Activated T-cell treated with anti-CD3 and anti-CD28 coated beads, Interleukin-2, amount 50 U/mL, for 4 hours (primary cell): ENCODE measurements at places on chromosomes 4 and X.

DNA sequence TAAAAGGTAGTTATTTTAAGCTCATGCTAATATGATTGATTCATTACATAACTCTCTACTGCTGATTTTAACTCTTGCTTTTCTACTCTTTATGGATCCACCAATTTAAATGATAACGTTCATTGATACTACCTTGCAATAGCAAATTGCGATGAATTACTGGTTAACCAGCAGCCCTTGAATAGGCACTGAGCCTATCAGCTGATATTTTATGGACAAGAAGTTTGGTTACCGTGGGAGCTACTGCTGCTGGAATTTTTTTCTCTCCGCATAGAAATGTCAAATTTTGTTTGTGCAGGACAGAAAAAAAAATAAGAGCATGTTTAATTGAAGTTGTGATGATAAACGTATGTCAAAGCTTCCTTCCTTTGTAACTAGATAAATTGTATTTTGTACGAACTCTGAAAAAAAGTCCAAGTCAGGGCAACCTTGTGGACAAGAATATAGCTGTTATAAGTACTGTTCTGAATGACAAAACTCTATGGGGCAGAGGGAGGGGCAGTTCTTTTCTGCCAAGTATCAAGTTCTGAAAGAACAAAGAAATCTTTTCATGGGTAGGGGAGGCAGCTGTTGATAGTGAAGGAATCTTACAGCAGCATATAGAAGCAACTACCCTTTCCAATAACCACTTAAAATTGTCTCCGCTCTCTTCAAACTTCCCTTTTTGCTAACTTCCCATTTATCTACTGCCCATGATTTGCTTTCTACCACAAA, 434.9 kb upstream of the PABPC4L start:
- DNase-seq, result no peak

DNA sequence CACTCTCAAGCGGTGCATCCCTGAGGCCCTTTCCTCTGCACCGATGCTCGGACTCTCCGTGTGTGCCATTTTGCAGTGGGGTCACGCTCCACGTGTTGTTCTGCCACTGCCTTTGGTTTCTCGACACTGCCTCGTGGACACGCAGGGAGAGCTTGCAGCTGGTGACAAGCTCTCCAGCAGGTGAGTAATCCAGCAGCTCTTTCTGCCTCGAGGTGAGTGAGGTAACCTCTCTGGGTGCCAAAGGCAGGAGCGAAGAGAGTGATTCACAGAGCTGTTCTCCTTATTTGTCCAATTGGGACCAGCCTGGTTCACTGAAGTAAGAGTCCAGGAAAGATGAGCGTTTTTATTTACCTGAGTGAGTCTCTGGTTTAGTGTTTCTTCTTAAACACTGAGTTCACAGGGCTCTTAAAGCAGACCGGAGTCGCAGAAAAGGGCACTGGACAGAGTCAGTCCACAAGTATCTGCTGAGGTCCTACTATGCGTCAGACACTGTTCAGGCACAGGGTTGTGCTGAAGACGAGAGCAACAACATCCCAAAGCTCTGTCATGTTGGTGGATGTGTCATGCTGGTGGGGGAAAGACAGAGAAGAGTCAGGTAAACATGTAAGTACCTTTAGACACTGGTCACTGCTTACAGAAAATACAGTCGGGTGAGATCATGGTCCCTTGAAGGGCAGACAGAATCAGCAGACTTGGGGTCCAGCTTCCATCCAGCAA, 61.8 kb downstream of the FHDC1 start:
- no peak for DNase-seq

GRCh38 chr4:74473155-74473811, 28.3 kb downstream of the AREG start:
- DNase-seq, result no peak

DNA sequence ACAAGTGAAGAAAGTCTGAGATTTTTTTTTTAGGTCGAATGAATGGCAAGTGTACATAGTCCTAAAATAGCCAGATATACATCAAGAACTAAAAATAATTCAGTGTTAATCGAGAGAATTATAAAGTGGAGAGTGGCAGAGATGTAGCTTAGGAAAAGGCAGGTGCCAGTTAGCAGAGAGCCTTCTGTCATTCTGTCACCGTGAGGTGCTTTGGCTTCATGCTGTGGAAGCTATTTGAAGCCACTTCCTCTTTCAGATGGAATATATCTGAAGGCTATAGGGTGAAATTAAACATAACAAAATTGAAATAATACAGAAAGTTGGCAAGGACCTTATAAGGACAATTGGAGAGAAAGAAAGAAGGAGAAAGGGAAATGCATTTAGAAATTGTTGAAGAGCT, 756.3 kb downstream of the CCSER1 start:
- no peak for DNase-seq

GRCh38 chr4:74456056-74456744, 11.3 kb downstream of the AREG start:
- DNase-seq, result no peak

DNA sequence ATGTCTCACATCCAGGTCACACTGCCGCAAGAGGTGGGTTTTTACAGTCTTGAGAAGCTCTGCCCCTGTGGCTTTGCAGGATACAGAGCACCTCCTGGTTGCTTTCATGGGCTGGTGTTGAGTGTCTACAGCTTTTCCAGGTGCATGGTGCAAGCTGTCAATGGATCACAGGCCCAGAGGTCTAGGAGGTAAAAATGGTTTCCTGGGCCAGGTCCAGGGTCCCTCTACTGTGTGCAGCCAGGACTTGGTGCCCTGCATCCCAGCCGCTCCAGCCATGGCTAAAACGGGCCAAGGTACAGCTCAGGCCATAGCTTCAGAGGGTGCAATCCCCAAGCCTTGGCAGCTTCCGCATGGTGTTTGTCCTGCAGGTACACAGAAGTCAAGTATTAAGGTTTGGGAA, 434.1 kb upstream of the GALNT7 start:
- DNase-seq, result no peak

DNA sequence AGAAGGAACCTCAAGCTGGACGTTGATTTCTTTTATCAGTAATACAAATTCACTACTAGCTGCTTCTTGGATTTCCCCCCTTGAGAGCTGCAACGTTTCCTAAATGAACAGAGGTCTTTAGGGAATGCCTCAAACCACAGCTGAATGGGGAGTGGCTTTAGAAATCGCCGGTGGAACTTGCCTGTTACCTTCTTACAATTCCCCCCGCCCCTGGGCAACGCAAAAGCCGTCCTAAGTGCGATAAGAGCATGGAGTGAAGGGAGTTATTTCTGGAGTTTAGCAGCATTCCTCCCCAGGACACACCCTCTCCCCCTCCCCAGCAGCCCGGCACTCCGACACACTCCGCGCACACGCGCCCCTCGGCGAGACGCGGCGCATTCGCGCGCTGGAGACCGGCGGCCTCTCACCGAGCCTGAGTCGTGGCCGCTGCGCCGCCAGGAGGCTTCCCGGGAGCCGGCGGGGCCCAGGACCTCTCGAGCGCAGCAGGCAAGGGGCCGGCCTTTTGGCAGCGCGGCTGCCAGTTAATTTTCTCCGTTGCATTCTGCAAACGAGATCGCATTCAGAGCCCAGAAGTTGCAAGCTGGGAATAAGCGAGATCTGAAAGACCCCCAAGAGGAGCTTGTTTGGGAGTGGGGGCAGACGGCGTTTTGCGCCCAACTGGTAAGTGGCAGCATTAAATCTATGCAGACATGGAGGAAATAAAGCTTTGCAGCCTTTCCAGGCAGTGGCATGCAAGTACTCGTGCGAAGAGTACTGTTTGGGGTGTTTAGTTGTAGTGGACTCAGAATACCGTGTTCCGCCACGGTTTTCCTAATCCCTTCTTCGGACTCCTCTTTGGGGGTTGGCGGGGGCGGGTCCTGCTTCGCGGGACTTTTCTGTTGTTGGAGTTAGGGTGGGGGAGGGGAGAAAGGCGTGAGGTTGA, 134.7 kb downstream of the PALLD start:
- no peak for DNase-seq

DNA sequence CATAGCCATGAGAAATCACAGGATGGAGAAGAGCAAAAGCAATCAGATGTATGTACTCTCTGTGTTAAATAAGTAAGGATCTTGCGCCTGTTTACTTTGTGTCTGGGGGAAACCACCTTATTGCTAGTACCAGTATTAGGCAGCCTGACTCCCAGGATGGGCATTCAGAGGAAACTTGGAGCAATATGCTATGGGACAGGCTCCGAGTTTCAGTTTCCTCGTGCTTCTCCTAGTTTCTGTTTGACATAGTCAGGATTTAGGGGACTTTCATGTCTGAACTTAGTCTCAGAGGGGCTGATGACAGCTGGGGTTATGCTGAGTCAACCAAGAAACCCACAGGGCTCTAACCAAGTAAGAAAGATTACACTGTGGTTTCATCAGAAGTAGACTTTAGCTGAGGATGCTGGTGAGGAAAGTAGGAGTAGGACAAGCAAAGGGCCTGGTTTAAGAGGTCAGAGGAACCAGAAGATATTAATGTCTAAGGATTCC, 13.5 kb downstream of the NSUN7 start:
- no peak for DNase-seq

DNA sequence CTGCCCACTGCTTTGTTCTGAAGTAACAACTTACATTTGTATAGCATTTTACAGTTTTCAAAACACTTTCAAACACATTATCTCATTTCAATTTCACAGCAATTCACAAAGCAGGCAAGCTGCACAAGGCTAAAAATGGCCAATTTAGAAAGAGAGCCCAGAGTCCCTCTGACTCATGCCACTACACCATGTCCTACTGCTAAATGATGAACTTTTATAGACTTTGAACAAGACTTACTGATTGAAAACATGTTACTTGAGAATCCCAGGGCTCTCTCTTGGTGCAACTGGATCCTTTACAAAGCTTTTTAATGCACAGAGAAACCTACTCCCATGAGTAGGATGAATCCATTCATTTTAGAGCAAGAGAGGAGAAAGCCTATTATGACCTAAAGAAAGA, 5.8 kb upstream of the G3BP2 start:
- DNase-seq, result no peak

GRCh38 chr4:93168053-93168452, 660.5 kb upstream of the ATOH1 start:
- no peak for DNase-seq

GRCh38 chr4:87498446-87498900, 30.7 kb downstream of the SPARCL1 start:
- DNase-seq, result no peak

DNA sequence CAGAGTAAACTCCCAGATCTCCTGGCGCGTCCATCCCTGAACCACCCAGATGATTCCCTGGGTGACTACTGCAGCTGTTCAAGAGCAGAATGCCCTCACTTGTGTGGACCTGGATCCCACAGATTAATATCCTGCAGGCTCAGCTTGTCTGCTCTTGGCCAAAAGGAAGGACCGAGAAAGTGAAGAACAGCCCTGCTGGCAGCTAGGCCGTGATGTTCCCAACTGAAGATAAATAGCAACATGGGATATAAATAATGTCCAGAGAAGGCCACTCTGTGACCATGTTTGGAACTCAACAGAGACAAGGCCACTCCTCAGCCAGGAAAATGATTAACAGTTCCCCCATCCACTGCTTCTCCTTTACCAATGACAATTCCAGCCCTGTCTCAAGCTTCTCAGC, 21.5 kb downstream of the SUPT20HL2 start:
- no peak for DNase-seq

DNA sequence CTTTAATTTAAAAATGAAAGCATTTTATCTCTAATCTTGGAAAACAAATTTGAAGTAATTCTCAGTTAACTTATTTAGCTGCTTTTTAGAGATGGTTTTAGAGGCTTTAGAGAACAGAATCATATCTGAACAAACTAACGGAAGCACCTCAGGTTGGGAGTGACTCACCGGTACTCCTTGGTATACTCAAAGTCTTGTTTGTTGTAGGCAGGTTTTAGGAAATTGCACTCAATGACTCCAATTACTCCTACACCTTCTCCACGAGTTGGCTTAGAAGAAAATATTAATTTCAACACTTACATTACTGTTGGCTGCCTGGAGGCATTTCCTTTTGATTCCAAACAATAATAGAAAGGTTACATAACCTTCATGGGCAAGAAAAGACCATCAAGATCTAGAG, 23.6 kb downstream of the MORC4 start:
- DNase-seq, result no peak

DNA sequence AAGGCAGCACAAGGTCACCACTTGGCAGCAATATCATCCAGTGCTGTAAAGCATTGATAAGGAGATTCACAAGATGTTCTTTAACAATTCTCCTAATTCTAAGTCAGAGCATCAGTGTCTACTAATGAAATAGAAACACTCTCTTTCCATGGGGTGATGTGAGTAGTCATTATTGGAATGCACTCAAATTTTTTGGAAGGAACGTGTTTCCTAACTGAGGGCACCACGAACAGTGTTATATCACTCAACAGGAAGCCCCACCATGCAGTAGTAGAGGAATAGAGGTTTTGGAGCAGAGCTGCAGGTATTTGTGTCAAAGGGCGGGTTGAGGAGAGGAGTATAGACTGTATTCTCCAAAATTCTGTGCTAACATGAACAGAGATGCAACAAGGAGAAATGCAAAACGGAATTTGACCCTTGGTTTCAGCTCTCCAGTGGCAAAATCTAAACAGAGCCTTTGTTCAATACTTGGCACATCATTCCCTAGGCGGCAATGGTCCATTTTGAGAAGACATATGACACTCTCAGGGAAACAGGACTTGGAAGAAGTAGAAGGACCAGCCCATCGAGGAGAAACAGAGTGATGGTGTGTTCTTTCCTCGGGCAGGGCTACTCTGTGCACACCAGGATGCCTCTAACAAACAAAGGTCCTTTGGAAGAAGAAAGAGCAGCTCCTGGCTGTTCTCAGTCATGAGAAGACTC, 98.9 kb downstream of the CPEB2 start:
- no peak for DNase-seq

GRCh38 chr4:24840362-24840761, 45.0 kb downstream of the SOD3 start:
- DNase-seq, result no peak

DNA sequence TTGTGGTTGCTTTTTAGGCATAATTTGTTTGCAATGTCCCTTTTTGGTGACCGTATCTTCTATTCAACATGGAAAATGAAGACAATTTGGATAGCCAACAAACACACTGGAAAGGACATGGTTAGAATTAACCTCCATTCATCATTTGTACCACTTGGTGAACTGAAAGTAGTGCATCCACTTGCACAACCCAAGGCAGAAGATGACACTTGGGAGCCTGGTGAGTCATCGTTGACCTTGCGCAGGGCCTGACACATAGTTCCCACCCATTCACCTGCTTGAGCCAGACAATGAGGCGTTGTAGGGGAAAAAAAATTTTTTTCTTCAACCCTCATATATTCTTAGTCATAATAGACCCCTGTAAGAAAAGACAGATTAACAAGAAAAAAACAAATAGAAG, 32.4 kb downstream of the EGF start:
- DNase-seq, result peak; percentile 7

DNA sequence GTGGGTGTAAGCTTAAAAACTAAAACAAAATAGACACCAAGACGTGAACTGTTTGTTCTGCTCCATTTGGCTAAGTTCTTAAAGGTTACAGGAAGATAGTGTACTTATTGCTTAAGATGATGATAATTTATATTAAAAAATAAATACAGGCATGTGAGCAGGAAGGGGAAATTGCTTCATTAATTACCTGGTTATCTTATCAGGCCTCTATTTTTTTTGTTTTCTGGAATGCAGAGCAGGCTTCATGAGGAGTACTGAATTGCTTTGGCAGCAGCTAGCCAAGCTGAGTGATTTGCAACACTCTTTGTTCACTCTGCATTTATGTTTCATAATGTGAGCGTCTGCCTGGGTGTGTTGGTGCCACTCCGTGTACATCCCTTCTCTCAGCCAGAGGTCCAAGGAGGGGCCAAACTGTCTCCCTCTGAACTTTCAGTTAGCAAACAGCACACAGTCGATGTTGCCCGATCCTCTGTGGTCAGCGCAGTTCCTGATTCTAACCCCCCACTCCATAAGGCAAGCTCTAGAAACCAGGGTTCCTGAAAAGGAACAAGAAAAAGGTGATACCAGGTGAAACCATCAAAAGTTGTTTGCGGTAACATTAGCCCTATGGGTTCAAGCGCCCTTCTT, 348.2 kb downstream of the SPRY1 start:
- DNase-seq, result no peak
